ENCODE measurements at places on chromosomes 11 and 22.

- no peak for DNase-seq
Measured at GRCh38 chr22:25757686-25758085, 15.7 kb downstream of the MYO18B start.

- no peak for DNase-seq
Measured at GRCh38 chr11:34104680-34105078, 750 bp upstream of the NAT10 start.

- no peak for DNase-seq
Measured at GRCh38 chr22:30749272-30749671, 54.6 kb downstream of the OSBP2 start.

DNA sequence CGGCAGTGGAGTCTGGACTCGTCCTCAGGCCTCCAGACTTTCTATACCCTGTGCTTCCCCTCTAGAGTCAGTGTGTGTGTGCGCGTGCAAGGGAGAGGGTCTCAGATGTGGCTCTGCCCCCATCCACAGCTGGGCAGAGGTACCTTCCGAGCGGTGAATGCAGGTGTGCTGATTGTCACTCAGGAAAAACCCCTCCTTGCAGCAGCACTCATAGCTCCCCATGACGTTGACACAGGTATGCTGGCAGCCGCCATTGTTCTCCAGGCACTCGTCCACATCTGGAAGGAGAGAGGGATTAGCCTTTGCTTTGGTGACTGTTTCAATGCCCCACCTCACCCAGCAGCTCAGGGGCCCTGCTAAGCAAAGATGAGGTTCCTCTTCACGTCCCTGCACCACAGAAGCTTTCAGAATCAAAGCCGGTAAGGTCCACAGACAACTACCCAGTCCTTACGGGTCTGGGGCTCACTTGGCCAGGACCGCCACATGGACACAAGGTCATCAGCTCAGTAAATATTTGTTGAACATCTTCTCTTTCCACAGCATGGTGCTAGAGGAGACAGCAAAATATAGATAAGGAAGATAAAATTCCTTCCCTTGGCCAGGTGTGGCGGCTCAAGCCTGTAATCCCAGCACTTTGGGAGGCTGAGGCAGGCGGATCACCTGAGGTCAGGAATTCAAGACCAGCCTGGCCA, 16.9 kb downstream of the SCUBE2 start:
- DNase-seq: no peak

- no peak for DNase-seq
Measured at GRCh38 chr11:47651818-47652469, 9.6 kb upstream of the MTCH2 start.

DNA sequence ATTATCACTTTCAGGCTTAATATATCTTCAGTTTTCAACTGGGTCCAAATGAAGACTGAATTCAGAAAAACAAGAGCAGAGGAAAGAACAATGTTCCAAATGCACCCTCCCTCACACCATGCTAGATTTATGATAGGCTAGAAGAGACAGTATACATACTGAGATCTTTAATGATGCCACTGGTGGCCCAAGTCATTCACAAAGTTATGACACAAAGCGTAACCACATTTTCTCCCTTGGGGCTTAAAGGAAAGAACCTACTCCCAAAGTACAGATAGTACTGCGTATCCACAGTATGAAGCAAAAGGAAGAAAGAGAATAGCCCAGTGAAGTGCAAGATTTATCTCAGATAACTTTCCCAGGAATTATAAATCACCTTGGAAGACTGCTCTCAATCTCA, 10.9 kb upstream of the SOX6 start:
- DNase-seq: no peak
